ENCODE measurements at places on chromosomes 1 and 21. TPM values are rescaled to one million over a fixed set of nuclear protein-coding genes. Genes with fewer than 3 reads are reported as not detected.

EFNA3 gene
- 1.6 TPM for total RNA-seq

DNA sequence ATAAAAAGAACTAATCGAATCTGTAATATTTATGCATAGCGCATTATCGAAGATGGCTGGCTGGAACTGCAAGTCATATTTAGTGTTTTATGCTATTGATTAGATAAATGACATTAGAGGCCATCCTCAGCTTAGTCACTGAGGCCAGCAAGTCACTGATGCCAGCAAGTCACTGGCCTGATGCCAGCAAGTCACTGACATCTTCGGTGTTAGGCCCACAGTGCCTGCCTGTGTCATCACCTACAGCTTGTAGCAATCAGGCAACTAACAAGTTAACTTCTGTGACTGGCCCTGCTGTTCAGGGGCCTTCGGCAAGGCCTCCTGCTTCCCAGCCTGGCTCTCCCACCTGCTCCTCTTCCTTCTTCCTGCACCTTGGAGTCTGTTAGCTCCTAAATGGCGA is 65.6 kb upstream of the SCCPDH start:
- H3K4me3 ChIP-seq, result no peak overlapping the region
- H3K27ac ChIP-seq, result no peak overlapping the region
- H3K4me1 ChIP-seq, result no peaks in the 10 kb centered on the region
- H3K27me3 ChIP-seq, result no peaks in the 10 kb centered on the region

GRCh38 chr21:36166705-36167104 is 10.1 kb downstream of the DOP1B start:
- H3K36me3 ChIP-seq, result no peaks in the 10 kb centered on the region
- no peak overlapping the region for H3K27ac ChIP-seq
- DNase-seq, result no peak

DNA sequence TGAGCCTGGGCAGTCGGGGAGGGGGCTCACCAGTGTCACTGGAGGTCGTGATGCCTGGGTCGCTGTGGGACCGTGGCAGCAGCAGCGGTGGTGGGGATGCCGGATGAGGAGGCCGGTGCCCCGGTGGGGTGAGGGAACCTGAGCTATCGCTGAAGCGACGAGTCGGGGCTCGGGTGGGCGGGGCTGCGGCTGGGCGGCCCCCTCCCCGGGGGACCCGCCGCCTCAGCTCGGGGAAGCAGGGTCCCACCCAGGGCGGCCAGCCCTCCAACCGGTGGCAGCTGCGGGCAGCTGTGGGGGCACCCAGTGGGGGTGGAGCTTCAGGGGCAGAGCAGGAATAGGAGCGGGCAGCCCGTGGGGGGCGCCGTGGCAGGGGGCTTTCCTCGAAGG is 5.0 kb downstream of the ENTREP3 start:
- peak overlapping the region; percentile 71 for H3K27ac ChIP-seq
- no peak for DNase-seq
- peaks cover 39% of the 10 kb centered on the region for H3K4me1 ChIP-seq

GRCh38 chr1:161986328-161986727 is 37.3 kb downstream of the OLFML2B start:
- H3K27ac ChIP-seq, result no peak overlapping the region
- H3K36me3 ChIP-seq, result no peaks in the 10 kb centered on the region
- H3K4me3 ChIP-seq, result no peak overlapping the region

MTARC2 gene
- total RNA-seq, result 10.1 TPM

ARTN gene
- total RNA-seq, result not detected

- H3K4me1 ChIP-seq, result no peaks in the 10 kb centered on the region
- H3K36me3 ChIP-seq, result peaks cover 15% of the 10 kb centered on the region
- no peak overlapping the region for H3K27ac ChIP-seq
- no peaks in the 10 kb centered on the region for H3K27me3 ChIP-seq
These were observed 22.7 kb downstream of the SLC35D1 start for GRCh38 chr1:67031121-67031858.

DNA sequence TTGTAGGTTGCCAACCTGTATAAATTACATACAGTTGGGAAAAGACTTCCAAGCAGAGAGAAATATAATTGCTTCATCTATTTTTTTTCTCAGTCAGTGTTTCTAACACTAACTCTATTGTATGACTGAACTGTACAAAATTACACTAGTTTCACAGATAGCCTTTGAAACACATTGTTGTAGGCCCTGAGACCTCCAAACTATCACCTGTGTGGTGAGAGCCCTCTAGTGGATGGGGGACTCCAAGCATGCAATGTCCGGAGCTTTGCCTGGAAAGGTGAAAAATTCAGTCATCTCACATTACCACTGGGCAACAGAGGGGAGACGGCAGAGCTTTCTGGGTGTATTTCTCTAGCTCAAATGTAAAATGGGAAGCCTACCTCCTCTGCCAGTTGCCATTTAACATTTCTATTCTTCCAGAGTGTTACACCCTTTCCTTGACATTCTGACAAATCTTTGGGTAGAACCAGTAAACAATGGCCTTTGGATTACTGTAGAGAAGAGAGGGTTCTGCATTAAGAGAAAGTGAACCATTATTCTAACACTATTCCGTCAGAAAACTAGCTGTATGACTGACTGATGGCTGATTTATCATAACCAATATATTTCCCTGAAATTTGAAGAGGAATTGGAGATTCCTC is 212.2 kb downstream of the LYPLAL1 start:
- no peak overlapping the region for H3K4me3 ChIP-seq
- H3K36me3 ChIP-seq, result no peaks in the 10 kb centered on the region
- peak; percentile 69 for DNase-seq
- peaks cover 32% of the 10 kb centered on the region for H3K4me1 ChIP-seq
- H3K27ac ChIP-seq, result no peak overlapping the region
- H3K27me3 ChIP-seq, result no peaks in the 10 kb centered on the region

Data from HepG2 (cell line).